ENCODE measurements at places on chromosomes 6 and 20. TPM values are rescaled to one million over a fixed set of nuclear protein-coding genes. Genes with fewer than 3 reads are reported as not detected.

DNA sequence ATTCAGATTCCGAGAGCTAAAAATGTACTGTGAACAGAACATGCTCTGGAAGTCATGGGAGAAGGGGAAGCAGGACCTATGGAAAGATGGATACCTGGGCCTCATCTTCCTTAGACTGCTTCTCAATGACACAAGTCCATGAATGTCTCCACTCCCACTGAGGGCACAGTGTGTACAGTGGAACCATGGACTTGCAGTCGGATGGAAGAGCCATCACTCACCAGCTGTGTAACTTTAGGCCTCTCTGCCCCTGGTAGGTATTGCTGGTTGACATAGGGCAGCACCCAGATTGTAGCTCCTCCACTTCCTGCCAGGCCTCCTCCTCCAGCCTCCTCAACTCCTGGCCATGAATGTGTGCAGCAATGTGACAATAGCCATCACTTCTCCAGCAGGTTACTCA, 52.5 kb downstream of the MAFB start:
- DNase-seq: no peak
- H3K4me1 ChIP-seq: no peaks in the 10 kb centered on the region
- no peak overlapping the region for H3K4me3 ChIP-seq

GRCh38 chr6:35051396-35051795, 89.7 kb downstream of the TCP11 start:
- H3K4me1 ChIP-seq: peaks cover 28% of the 10 kb centered on the region
- no peak for DNase-seq
- no peaks in the 10 kb centered on the region for H3K36me3 ChIP-seq
- peaks cover 8% of the 10 kb centered on the region for H3K27me3 ChIP-seq
- H3K27ac ChIP-seq: no peak overlapping the region
- no peak overlapping the region for H3K4me3 ChIP-seq

RPP21 gene
- total RNA-seq: 36.7 TPM

DNA sequence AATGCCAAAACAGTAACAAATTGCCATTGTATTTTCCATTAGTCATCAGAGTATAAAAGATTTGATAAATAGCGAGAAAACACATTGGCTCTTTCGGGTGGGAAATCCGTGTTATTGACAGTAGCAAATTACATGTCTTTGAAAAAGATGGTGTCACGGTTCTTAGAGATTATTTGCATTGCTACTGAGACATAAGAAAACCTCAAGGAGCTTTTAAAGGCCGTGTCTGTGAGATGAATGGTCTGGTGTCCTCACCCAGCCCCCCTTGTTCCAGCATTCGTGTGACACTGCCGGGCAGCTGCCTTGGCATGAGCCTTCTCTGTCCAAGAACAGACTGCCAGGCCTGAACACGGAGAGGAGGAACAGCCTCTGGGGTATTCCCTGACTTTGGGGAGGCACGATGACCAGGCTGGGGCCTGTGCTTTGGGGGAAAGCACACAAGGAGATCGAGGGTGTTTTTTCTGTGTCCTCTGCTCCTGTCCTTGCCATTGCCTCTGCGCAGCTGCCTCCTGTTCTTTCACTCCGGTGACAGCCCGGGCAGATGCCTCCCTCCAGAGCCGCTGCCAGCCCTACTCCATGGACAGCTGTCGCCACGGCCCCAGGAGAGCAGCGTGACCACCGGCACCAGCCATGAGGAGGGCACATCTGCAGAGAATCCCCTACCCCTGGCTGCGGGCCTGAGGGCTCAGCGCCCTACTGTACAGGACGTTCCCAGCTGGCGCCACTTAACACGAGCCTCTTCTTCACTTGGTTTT, 167.7 kb upstream of the CDYL start:
- H3K27ac ChIP-seq: peak overlapping the region; percentile 87
- peak overlapping the region; percentile 1 for H3K4me3 ChIP-seq
- H3K4me1 ChIP-seq: peaks cover 28% of the 10 kb centered on the region
- peaks cover 4% of the 10 kb centered on the region for H3K27me3 ChIP-seq
- H3K36me3 ChIP-seq: no peaks in the 10 kb centered on the region

DNA sequence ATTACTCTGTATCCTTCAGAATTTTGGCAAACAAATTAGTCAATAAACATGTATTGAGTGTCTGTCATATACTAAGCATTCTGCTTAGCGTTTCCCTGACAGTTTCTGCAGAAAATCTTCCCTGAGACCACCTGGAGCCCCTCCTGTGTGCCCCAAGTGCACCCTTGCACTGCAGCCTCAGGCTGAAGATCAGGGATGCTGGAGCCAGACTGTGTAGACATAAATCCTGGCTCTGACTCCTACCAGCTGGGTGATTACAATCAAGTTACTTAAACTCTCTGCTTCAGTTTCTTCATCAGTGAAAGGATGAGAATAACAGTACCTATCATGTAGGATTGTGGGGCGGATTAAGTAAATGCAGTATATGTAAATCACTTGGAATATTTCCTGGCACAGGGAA, 53.4 kb upstream of the VSTM2L start:
- no peak overlapping the region for H3K4me3 ChIP-seq
- H3K4me1 ChIP-seq: peaks cover 22% of the 10 kb centered on the region
- no peak overlapping the region for H3K27ac ChIP-seq
- DNase-seq: no peak

DNA sequence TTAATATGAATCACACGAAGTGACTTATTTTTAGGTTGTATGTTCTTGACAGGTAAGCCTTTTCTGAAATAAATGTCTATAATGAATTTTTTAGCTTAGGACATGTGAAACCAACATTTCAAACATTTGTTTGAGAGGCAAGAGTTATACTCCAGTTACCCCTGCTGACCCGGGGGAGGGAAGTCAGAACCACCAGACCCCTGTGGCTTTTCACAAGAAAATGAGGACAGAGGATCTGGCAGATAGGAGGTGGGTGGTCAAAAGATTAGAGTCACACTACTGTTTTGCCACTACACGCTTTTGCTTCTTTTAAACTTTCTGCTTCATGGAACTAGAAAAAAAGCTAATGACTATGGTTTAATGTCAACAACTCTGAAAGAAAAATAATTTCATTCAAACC, 27.5 kb upstream of the ADGRF4 start:
- H3K4me3 ChIP-seq: no peak overlapping the region
- H3K4me1 ChIP-seq: peaks cover 4% of the 10 kb centered on the region

DNA sequence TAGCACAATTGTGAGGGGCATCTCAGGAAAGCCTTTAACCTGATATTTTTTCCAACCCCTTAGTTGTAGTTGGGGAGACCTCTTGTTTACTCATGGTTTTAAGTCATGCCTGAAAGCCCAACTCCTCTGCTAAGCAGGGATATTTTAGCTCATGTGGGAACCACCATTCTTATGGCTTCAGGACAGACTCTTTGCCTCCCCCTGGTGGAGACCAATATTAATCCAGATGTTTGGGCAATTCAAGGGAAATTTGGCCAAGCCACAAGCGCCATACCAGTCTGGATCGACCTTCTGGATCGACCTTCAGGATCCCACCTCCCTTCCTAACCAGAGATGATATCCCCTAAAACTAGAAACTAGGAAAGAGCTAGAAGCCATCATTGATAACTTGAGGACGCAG, 211.2 kb downstream of the C6orf118 start:
- no peak for DNase-seq
- H3K36me3 ChIP-seq: no peaks in the 10 kb centered on the region
- H3K27ac ChIP-seq: no peak overlapping the region
- H3K27me3 ChIP-seq: no peaks in the 10 kb centered on the region

RAMACL gene
- 9.5 TPM for total RNA-seq

FUT9 gene
- 0.54 TPM for total RNA-seq
